HFFc6 (cell line): ENCODE measurements at places on chromosomes 12 and 14. TPM values are rescaled to one million over a fixed set of nuclear protein-coding genes. Genes with fewer than 3 reads are reported as not detected.

Gene CYP46A1
- 0.20 to 0.56 TPM (median 0.33 TPM) in 3 replicates for total RNA-seq

Gene MYH6
- total RNA-seq, result not detected in 3 replicates

Gene MMP19
- 15.2 to 21.9 TPM (median 15.8 TPM) in 3 replicates for total RNA-seq

Gene GZMB
- total RNA-seq, result not detected in 3 replicates

Gene PCNX1
- total RNA-seq, result 35.1 to 59.7 TPM (median 49.9 TPM) in 3 replicates
